ENCODE measurements at places on chromosomes 12 and 14. TPM values are rescaled to one million over a fixed set of nuclear protein-coding genes. Genes with fewer than 3 reads are reported as not detected.

- no peak for DNase-seq
Measured at GRCh38 chr14:97776890-97777558, 979.8 kb downstream of the VRK1 start.

DNA sequence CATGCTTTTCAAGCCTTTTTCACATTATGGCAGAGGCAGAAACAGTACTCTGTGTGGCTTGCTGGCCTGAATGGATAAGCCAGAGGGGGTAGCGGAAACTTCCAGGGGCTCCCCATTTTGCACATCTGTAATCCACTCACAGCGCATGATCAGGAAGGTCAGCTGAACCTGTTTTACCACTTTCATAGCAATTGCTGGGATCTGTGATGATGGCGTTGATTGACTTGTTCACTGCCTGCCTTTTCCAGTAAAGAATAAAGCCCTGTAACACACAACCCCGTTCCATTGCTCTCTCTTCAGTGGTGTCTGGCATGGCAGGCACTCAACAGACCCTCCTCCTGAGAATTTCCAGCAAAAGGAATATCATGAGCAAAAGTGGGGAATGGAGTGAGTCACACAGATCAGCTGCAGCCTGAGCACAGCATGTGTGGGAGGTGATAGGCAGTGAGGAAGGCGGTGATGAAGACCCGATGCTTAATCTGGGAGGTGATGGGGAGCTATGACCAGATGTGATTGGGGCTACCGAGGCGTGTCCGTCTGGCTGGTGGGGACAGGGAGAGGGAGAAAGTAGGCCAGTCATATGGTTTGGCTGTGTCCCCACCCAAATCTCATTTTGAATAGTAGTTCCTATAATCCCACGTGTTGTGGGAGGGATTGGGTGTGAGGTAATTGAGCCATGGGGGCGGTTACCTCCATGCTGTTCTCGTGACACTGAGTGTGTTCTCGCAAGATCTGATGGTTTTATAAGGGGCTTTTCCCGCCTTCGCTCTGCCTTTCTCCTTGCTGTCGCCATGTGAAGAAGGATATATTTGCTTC, 44.7 kb upstream of the CHST11 start:
- DNase-seq, result no peak

GRCh38 chr14:88748288-88748687, 44.5 kb downstream of the EML5 start:
- DNase-seq, result no peak

DNA sequence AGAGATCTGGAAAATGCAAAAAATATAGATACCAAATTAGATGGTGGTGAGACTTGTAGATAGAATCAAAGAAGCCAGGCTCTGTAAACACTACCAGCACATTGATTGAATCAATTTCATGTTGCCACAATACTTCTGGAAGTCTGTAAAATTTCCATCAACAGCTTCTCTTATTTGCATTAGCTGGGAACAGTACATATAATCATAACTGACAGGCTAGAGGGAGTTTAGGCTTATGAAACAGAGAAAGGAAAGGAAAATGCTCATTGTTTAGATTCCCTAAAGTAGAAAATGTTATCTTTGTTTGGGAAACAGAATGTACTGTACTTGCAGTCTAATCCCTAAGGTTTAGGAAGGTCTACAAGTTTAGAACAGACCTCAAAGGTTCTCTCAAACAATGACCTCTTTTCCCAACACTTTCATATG, 335.2 kb downstream of the CEP128 start:
- DNase-seq, result no peak

DNA sequence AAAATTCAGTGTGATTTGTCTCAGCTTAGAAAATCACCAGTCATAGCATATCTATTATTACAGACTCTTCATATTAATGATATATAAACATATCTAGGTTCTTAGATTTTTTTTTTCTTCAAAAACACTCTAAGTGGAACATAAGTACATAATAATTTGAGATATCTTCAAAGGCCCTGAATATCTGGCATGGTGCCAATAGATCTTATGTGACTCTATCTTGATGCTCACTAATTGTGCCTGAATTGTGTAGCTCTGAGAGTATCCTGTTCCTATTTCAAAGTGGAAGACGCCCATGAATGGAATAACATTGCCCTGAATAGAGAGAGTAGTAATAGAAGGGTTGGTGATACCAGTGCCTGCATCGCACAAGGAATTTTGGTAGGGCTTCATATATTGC, 1312.7 kb upstream of the USP15 start:
- no peak for DNase-seq

- DNase-seq, result peak; percentile 55
Measured at GRCh38 chr12:67667276-67668073, 18.9 kb downstream of the DYRK2 start.

DNA sequence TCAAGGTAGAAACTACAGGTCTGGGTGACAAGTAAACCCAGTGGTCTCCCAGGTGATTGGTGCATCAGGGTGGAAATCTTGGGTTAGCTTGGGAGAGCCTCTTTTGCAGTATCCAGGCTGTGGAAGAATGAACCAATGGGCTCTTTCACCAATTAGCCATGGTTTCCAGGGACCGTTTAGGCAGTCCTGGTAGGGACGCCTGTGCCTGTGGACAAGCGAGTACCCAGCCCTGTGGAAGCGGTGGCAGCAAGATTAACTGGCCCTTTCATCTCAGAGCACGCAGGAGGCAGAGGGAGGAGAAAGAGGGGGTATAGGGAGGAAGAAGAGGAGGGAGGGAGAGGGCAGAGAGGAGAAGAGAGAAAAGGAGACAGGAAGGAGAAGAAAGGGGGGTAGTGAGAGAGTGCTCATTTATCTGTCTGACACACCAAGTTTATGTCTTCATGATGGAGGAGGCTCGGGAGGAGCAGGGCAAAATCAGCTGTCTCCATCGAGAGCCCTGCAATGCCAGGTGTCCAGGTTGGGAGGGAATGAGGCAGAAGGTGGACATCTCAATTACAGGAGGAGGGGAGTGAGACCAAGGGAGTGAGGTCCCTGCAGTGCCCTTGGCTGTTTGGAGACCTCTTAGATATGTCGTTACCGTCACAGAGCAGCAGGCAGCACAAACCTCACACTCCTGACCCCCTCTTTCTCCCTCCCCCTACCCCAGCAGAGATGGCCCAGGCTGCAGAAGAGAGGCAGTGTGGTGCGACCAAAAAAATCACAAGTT, 4.6 kb upstream of the ZDHHC22 start:
- no peak for DNase-seq

- no peak for DNase-seq
Measured at GRCh38 chr12:49189731-49190716, 1.1 kb upstream of the TUBA1A start.

- no peak for DNase-seq
Measured at GRCh38 chr12:46377678-46378077, 5.1 kb upstream of the SLC38A2 start.

DNA sequence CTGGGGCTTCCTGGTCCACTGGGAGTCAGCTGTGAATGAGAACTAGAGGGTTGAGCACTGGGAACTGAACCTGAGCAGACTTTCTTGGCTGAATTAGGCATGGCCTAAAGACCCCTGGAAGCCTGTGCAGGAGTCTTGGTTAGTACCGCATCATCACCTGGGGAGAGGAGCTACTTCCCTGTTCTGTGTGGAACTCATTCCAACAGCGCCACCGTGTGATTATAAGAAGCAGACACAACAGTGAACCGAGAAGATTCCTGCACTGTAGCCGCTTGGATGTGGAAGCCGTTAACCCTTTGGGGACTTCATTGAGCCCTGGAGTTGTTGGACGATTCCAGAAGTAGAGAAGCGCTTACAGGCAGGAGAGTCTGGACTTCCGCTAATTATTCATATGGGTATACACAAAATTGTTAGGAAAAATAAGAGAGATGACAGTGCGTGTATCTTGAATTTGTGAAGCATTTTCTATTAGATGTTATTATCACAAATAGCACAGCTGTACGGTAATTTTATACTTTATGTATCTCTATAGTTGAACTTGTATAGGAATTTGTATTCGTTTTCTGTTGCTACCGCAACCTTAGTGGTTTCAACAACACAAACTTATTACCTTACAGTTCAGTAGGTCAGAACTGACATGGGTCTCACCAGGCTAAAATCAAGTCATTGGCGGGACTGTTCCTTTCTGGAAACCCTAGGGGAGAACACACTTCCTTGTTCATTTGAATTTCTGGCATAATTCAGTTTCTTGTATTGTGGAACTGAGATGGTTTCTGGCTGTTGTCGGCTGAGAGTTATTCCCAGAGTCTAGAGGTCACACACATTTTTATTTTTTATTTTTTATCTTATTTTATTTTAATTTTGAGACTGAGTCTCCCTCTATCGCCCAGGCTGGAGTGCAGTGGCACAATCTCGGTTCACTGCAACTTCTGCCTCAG, 100.7 kb downstream of the C2CD5 start:
- DNase-seq, result no peak

DNA sequence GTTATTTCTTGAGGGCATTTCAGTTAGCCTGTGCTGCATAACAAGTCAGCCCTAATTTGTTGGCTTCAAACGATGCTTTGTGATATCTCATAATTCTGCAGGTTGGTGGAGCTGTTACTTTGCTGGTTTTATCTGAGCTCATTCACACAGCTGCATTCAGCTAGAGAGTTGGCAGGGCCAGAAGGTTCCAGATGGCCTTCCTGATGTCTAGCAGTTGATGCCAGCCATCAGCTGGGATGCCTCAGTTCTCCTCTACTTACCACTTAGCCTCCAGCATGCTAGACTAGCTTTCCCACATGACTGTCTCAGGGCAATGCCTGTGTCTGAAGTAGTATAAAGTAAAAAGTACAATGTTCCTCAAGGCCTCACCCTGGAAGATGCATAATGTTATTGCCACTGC, 130.6 kb downstream of the SLC35F4 start:
- DNase-seq, result no peak

- no peak for DNase-seq
Measured at GRCh38 chr12:112341046-112341825, 41.0 kb downstream of the HECTD4 start.

DNA sequence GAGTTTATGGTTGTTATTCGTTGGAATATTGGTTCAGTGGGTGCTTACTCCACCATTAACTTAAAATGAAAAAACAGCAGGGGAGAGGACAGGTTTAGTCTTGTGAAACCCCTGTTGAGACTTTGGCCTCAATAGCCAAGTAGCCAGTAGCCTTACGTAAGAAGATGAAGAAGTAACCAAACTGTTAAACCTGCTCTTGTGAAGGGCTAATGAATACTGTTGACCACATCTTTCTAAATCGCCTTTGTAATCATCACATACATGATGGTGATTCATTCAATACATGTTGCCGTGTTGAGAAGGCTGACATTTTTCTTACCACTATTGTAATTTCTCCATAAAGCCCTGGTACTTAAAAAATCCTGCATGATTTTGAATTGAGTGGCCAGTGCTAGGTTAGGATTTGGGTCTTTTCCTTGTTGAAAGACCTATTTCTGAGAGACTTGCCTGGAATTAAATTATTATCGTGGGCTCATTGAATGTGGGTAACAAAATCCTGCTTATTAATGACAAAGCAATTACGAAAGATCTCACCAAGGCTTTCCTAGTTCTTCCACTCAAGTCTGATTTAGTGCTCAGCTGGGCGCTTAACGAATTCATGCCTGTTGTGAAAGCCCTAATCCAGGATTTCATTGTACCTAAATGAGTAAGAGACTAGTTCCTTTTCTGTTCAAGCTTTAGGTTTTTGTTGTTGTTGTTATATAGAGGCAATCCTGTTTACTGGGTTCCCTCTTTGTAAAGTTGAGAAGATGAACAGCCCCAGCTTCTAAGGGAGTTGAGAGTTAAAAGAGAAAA, 333.1 kb downstream of the FUT8 start:
- DNase-seq, result no peak

GRCh38 chr12:105451211-105451610, 120.7 kb downstream of the C12orf75 start:
- DNase-seq, result no peak

DNA sequence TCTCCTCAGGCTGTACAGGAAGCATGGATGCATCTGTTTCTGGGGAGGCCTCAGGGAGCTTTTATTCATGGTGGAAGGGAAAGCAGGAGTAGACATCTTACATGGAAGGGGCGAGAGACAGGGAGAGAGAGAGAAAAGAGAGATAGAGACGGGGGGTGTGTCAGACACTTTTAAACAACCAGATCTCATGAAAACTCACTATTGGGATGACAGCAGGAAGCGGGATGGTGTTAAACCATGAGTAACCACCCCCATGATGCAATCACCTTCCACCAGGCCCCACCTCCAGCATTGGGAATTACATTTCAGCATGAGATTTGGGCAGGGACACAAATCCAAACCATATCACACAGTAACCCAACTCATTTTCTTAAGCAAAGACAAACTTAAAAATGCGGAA, 110.0 kb upstream of the EEA1 start:
- DNase-seq, result no peak

GRCh38 chr12:10088031-10088430, 10.8 kb downstream of the CLEC1A start:
- no peak for DNase-seq

DNA sequence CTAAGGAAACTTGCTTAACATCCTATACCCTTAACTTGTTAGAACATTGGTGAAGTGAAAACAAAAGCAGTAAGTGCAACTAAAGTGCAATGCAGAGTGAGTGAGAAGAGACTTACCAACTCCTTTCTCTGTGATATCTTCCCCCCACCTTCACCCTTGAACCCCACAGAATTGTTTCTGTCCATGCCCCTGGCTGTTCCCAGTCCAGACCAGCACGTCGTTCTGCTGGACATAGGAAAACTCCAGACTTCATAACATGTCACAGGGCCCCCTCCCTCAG, 91.9 kb downstream of the DAD1 start:
- DNase-seq, result no peak

GRCh38 chr12:130433834-130434233, 96.1 kb downstream of the PIWIL1 start:
- no peak for DNase-seq

DNA sequence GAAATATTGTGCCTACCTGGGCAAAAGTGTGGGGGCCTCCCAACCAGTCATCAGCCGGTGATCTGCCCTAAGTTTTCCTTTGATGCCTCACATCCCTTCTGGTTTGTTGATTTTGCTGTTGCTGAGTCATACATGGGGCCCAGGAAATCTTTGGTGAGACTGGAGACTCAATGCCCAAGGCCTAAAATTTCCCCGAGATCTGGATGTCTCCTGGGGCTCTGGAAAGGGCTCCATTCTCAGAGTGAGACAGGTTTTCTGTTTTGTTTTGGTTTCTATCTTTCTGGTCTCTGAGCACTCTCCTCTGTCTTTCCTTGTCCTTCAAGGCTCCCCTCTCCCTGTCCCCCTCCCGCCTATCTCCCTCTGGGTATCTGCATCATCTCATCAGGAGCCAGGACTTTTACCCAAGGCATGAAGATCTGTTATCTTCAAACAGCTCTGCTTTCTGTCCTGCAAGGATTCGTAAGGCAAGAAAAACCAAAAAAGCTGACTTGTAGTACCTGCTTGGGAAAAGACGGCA, 152.8 kb upstream of the MAX start:
- no peak for DNase-seq

The ZNF385A gene
- total RNA-seq, result 15.0 TPM

The CLEC4E gene
- total RNA-seq, result 2.3 TPM

The CMKLR1 gene
- total RNA-seq, result 10.8 TPM

The EPYC gene
- not detected for total RNA-seq

The SART3 gene
- total RNA-seq, result 42.0 TPM

The A2ML1 gene
- 0.46 TPM for total RNA-seq

The PTPRB gene
- 27.9 TPM for total RNA-seq

The TSFM gene
- 32.9 TPM for total RNA-seq

The RNASE2 gene
- total RNA-seq, result 4.0 TPM

The REM2 gene
- 0.35 TPM for total RNA-seq

The SLC4A8 gene
- 1.5 TPM for total RNA-seq

The GUCY2C gene
- total RNA-seq, result 73.8 TPM

The TCL1B gene
- not detected for total RNA-seq

The C12orf54 gene
- not detected for total RNA-seq

The RPL10L gene
- total RNA-seq, result 6.0 TPM
